Head of caudate nucleus (tissue), 42 donors: ENCODE measurements at places on chromosomes 6 and 20.

DNA sequence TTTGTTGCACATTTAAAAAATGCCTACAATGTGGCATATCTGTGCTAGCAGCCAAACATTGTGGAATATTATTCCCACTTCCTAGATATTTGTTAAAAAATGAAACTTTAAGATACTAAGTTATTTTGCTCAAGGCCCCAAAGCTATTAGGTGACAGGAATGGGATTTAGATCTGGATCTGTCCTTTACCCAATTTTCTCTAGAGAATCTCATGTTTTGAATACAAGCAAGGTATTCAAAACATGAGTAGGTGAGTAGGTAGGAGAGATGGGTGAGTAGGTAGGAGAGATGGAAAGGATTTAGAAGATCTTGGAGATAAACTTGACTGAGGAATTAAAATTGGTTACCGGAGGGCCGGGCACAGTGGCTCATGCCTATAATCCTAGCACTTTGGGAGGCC is 61.2 kb upstream of the AKIRIN2 start:
- no peak for DNase-seq

DNA sequence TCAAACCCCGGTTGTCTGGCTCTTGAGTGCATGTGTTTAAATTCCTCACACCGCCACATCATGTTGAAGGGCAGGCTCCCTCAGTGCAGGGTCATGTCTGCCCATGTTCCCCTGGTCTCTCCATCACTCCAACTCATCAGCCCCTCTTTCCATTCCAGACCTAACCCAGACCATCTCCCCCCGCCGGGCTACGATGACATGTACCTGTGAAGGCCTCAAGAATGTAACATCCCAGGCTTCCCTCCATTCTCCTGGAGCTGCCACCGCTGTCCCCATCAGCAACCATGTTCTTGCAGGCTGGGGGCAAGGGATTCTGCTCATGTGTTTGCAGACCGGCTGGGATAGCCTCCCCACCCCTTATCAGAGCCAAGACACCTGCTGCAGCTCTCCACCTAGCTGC is 19.9 kb downstream of the TMEM74B start:
- no peak for DNase-seq

- no peak for DNase-seq
These were observed 211.2 kb upstream of the MARCKS start for GRCh38 chr6:113645986-113646385.

GRCh38 chr6:7523922-7524321 is 17.5 kb upstream of the DSP start:
- DNase-seq: no peak

- no peak for DNase-seq
These were observed 12.2 kb downstream of the HLA-DRB5 start for GRCh38 chr6:32517654-32518445.

DNA sequence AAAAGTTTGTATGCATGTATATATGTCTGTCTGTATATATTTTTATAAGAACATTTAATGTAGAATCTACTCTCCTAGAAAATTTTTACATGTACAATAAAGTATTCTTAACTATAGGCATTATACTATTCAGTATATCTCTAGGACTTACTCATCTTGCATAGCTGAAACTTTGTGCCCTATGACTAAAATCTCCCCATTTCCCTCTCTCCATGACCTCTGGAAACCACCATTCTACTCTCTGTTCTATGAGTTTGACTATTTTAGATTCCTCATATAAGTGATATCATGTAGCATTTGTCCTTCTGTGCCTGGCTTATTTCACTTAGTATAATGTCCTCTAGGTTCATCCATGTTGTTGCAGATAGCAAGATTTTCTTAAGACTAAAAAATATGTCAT is 205.1 kb upstream of the SMLR1 start:
- DNase-seq: no peak

DNA sequence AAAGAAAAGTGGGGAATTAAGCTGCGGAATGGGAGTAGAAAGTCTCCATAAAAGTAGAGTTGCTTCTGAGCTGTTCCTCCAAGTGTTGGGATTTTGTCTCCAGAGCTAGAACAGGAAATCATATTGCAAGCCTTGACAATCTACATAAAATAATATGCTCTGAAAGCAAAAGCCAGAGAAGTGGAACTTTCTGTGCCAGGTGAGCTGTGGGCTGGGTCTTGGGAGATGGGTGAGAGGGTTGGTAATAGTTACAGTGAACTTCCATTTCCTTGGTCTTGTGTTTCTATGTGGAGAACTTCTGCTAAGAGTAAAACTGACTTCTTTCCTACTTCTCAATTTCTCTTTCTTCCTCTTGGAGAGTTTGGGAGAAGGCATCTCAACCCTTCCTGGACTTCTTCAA is 6.3 kb upstream of the HMGN4 start:
- DNase-seq: no peak

GRCh38 chr20:32343439-32343838 is 14.7 kb upstream of the ASXL1 start:
- DNase-seq: no peak

DNA sequence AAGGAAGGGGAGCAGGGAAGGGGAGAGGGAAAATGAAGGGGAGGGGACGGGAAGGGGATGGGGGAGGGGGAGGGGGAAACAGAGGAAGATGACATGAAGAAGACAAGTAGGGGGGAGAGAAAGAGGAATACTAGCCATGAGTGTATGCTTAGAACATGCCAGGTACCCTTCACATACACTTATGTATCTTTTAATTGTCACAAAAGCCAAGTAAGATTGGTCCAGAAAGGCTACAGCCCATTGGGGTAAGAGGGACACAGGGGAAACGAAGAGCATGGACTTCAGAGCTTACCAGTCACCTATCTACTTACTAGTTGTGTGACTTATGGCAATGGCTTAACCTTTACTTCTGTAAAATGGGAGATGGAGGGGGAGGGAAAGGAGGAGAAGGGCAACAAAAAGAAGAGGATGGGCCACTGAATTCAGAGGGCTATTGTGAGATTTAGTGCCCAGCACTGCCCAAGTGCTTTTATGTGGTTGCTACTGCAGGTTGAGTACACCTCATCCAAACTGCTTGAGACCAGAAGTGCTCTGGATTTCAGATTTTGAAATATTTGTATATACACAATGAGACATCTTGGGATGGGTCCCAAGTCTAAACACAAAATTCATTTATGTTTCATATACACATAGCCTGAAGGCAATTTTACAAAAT is 90.3 kb downstream of the ARHGAP18 start:
- DNase-seq: no peak

DNA sequence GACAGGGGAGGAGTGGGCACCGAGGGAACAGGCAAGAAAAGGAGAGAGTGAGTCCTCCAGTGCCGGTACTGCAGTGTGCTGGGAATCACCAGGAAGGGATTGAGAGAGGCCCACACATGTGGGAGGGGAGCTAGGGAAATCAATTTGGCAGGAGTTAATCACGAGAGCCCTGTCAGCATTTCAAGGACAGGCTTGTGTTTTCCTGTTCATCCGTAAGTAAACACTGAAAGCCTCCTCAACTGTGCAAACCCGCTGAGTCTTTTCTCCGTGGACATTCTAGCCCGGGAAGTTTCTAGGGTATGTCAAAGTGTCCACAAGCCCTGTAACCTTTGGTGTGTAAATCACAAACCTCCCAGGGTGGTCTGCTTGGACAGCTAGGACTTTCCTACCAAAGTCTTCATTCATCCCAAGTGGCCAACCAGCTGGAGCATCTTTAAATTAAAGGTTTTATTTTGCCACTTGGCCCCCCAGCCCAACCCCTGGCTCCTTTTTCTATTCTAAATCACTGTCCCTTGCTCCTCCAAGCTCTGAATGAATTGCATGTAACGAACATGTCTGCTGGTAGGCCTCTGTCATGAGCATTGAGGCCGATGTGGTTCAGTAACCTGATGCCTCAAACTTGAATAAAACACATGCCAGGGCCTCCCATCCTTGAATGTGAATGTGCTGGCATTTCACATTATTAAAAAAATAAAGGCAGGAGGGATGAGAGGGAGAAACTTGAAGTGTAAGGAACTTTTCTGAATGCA is 149.1 kb downstream of the ZNF217 start:
- no peak for DNase-seq

GRCh38 chr6:156731396-156731795 is 45.8 kb upstream of the ARID1B start:
- no peak for DNase-seq

GRCh38 chr6:17469006-17469832 is 75.8 kb downstream of the CAP2 start:
- DNase-seq: no peak

DNA sequence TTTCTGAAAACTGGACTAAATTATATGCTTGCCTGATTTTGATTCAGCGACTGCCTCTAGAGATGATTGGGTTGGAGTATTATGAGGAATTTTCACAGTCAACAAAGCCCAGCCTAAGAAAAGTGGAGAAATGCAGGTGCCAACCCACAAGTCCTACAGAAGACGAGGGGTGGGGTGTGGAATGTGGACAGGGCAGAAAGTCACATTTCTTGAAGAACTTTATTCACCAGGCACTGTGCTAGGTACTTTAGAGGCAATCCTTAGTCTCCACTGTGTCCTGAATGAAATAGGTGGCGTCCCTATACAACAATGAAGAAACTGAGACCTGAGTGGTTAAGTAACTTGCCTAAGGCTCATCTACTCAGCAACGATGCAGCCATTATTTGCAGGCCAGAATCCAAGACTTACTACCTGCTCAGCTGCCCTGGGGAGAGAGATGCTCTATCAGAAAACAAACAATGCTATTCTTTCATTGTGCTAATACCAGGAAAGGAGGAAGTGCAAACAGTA is 106.3 kb downstream of the RNF144B start:
- no peak for DNase-seq

DNA sequence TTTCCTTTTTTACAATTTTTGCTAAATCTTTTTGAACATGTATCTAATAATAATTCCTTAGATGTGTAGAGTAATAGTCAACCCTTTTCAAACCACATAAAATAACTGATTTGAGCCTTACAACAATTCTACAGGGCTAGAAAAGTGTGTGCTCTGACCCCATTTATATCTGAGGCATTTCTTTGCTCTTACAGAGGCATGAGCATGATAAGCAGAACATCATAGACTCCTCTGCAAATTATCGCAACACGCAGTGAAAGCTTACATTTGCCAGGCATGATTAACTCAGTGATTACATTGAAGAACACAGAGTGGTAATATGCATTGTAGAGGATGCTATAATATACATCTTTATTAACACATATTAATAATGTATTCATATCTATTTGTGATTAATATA is 120.4 kb downstream of the SIM1 start:
- DNase-seq: no peak

DNA sequence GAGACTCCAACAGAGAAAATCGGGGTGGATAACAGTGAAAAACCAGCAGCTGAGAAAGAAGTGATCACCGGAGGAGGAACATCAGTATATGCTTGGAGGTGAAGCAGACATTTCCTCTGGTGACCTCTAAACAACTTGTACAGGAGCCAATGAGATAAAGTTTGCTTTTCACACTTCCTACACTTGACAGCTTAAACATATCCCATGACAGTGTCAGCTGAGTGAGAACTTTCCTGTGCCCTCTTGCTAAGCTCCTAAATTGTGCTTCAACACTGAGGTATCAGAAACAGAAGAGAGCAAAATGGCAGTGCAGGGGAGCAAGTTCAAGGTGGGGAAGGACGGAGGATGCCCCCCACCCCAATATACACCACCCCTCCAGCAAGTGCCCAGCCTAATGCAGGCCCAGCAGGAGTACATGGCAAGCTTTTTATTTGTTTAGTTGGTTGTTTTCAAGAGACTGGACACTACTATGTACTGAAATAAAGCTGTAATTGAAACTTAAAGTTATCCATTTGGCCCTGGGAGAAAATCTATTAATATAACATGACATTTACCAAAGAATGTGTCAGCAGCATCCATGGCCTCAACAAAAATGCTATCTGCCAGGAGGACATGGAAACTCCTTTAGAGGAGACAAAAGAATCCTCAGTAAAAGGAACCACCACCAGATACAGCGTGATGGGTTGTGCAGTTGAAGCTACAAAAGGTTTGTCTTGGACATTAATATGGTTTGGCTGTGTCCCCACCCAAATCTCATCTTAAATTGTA is 540.2 kb downstream of the PRKN start:
- DNase-seq: no peak

- DNase-seq: no peak
These were observed 44.3 kb upstream of the IRF4 start for GRCh38 chr6:347232-347631.

DNA sequence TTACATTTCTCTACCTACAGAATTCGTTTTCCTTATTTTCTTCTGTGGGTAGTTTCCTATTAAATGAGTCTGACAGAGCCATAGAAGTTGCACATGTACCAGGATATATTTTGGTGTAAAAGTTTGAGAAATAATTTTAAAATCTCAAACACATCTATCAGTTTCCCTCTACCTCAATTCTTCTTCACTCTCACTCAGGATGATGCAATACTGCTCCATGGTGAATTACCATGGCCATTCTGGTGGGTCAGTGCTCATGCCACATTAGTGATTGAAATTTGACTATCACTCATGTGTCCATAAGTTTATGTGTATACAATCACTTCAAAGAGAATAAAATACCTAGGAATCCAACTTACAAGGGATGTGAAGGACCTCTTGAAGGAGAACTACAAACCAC is 151.7 kb downstream of the ARHGAP18 start:
- DNase-seq: no peak

- no peak for DNase-seq
These were observed 124.8 kb downstream of the HIVEP1 start for GRCh38 chr6:12136905-12137304.

DNA sequence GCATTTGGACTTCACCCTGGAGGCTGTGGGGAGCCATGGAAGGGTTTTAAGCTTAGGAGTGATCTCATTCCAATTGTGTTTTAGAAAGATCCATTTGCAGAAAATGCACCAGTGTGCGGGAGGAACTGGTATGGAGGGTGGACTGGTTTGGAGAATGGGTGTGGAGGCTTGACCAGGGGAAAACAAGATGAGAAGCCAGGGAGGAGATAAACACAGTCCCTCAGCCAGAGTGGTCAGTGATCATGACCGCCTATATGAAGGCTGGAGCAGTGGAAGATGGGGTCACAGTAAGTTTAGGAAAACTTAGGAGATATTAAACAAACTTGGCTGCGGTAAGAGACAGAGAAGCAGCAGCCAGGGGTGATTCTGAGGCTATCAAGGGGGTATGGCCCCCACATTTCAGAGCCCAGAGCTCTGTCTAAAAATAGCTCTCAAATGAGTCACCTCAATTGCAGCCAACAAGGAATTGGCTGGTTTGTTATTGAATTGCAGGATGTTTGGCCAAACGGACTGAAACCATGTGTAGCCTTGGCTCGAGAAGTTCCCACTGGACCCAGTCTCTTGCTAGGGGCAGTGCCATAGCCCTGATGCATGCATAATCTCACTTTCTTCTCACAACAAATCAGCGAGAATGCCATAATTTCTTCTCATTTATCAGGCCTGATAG is 159.9 kb upstream of the TOP1 start:
- DNase-seq: peak; percentile 31

- no peak for DNase-seq
These were observed 10.6 kb upstream of the BAK1 start for GRCh38 chr6:33590531-33591198.

DNA sequence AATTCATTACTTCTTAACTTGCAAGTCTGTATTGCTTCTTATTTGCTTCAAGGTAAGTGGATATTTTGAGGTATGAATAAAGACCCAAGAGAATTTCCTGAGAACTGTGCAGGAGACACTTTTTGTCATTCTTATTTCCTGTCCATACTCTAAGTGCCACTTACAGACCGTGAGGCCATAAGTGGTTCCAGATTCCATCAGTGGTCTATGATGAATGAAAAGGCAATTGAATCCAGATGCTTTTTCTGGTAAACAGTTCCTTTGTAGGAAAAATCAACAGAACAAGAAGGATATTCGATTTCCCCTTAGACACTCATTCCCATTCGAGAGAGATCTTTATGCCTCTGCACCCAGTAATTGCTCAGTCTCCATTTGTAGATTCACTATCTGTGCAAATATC is 58.3 kb upstream of the PDE10A start:
- DNase-seq: no peak
